ENCODE measurements at places on chromosomes 4 and X. TPM values are rescaled to one million over a fixed set of nuclear protein-coding genes. Genes with fewer than 3 reads are reported as not detected.
A peak's percentile ranks its signal among the peaks of the same experiment; 100 is the strongest.

RAB33A gene
- total RNA-seq: 1.7 TPM

REPS2 gene
- 1.2 TPM for total RNA-seq

DRD5 gene
- total RNA-seq: not detected

VCX gene
- not detected for total RNA-seq

SMIM31 gene
- total RNA-seq: not detected

DNA sequence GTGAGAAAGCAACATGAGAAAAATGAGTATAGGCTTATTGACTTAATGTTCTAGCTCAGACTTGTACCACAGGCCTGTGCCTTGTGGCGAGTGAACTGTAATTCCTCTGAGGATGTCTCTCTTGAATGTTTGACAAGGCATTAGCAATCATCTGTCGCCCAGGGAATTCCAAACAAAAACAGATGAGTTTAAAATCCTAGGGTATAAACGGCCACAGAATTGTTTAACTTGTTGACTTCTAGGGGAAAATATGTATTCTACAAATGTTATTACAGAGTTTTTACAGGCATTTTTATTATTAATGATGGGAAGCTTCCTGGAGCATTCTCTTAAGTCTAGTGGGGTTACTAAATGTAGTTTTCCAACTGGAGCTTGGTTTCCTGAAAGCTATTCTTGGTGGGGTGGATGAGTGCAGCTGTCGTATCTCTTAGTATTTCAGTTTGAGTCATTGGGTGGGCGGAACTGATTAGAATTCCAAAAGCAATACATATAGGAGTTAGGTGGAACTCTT lies 40.6 kb downstream of the ARHGAP10 start:
- peak; percentile 94 for DNase-seq

- no peak for DNase-seq
These were observed 335.2 kb downstream of the ADAM29 start for GRCh38 chr4:175253184-175253902.

- peak; percentile 87 for DNase-seq
These were observed 75.9 kb upstream of the CAMK2D start for GRCh38 chr4:113837397-113837796.

GRCh38 chr4:7007944-7008343 lies 35.2 kb upstream of the TADA2B start:
- DNase-seq: no peak

GRCh38 chr4:139619644-139620043 lies 46.0 kb upstream of the MGST2 start:
- DNase-seq: no peak

- no peak for DNase-seq
These were observed 11.6 kb downstream of the SLC25A5 start for GRCh38 chrX:119479845-119480244.

DNA sequence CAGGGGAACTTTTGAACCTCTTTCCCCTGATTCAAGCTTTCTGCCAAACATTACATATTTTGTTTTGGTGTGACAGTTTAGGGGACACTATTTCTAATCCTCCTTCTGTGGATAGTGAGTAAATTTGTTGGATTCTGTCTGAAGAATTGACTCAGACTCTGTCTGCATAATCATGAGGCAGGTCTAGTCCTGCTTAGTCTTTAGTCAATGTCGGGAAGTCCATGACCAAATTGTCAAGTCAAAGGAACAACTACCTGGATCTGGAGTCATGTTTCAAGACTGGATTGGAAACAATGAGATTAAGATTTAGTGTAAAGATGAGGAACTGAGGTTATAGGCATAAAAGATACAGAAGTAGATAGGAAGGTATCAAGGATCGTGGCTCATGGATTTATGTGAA lies 100.9 kb downstream of the MAGEB17 start:
- no peak for DNase-seq

GRCh38 chr4:83910693-83911092 lies 374.8 kb downstream of the GPAT3 start:
- DNase-seq: no peak

DNA sequence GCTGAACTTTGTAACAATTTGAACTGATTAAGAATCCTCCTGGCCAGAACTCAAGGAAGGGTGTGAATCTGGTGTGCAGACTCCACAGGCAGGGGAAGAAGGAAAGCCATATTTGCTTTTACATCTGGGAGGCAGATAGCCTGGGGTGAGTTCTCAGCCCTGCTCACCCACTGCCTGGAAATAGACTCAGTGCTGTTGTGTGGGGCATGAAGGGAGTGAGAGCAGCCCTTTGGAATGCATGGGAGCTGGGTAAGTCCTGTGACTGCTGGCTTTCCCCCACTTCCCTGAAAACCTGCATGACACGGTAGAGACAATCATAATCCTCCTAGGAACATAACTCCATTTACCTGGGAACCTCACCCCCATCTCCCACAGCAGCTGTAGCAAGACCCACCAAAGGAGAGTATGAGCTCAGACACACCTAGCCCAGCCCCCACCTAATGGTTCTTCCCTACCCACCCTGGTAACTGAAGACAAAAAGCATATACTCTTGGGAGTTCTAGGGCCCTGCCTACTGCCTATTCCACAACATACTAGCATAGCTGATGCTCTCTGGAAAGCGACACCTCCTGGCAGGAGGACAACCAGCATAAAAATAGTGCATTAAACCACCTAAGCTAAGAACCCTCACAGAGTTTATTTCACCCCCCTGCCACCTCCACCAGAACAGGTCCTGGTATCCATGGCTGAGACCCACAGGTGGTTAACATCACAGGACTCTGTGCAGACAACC lies 59.3 kb upstream of the UBQLN2 start:
- DNase-seq: no peak

GRCh38 chr4:136414981-136415380 lies 1117.3 kb downstream of the PCDH18 start:
- DNase-seq: no peak

DNA sequence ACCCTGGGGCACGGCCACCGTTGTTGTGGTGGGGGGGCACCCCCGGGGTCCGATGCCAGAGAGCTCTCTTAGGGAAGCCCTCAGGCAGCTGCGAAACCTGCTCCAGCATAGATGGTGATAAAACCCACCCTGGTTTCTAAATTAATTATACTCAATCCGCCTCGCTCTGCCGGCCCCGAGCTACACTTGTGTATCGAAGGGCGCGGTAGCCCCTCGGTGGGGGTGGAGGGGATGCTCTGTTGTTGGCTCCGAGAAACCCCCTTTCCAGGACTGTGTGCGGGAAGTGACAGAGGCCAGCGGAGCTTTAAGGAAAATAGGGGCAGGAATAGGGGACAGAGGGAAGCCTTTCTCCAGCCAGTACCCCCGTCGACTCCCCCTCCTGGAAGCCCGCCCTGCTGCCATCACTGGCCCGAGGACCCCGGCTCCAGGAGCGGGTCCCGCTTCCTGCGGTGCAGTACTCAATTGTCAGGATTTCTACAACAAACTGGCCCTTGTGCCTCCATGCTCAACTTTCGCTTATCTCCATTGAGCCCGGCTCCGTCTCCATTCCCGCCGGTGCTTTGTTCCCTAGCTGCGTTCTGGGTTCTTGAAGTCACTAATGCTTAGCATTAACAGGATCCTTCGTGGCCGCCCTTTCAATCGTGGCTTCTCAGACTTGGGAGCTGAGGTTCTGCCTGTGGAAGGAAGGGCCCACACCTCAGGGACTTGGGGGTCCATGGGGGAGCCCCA lies 408.2 kb downstream of the BCOR start:
- no peak for DNase-seq
